ENCODE measurements at places on chromosomes 7 and 10. TPM values are rescaled to one million over a fixed set of nuclear protein-coding genes. Genes with fewer than 3 reads are reported as not detected.

ADRA2A gene
- total RNA-seq = 0.48 TPM

HOXA10 gene
- total RNA-seq = 10.3 TPM

EN2 gene
- total RNA-seq = not detected

TIMM23B gene
- 22.5 TPM for total RNA-seq

CHCHD2 gene
- total RNA-seq = 395 TPM

HILPDA gene
- total RNA-seq = 11.6 TPM

DNA sequence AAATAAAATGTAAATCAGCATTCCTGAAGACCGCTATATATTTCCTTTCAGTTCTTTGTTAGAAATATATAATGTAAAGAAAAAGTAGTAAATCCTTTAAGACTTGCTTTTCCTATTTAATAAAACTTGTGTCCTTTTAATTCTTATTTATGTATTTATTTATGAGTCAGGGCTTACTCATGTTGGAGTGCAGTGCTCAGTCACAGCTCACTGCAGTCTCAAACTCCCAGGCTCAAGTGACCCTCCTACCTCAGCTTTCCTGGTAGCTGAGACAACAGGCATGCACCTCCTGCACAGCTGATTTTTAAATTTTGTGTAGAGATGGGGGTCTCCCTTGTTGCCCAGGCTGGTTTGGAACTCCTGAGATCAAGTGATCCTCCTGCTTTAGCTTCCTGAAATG is 724.5 kb downstream of the ANKRD7 start:
- no peak for DNase-seq

DNA sequence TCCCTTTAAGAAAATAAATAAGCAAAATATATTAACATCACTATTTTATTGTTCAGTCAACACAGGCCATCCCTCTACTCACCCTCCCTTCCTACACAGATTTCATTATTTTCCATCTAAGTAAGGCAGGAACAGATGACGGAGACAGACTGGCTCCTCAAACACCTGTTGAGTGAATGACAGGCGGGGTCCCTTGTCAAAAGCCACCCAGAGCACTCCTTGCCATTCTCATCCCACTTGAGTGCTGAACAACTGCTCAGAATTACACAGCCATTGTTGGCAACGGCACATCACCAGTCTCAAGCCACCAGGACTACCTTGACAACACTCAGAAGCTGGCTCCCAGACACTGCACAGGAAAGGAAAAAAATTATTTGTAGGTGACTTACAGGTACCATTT is 3.3 kb downstream of the GRB10 start:
- DNase-seq = no peak

DNA sequence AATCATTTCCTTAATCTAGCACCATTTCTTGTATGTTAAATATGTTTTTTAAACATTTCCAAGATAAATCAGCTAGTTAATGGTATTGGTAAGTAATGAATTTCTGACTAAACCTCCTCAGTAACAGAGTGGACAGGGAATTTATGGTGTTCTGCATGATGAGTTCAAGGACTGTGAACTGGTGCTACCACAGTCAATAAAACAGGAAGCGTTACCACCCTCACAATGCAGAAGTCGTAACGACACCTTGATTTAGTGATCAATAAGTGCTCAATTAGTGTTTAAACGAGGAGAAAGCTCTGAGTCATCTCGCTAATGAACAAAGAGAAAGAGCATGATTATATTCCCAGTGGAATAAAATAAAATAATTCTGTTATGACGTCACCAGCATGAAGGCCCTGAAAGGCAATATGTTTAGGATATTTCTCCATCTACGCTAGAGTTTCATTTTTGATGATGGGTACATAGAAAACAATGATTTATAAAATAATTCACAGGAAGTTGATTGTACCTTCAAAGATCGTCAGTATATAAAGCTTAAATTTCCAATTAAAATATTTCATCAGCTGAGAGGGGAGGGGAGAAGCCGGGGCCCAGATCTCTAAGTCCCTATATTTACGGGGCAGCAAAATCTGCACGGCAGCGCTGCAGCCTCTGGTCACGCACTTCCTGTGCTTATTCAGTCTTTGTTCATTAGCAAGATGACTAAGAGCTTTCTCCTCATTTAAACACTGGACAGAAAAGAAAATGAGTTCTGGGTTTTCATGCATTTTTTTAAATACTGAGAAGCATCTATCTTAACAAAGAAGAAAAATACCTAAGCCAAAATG is 400.5 kb downstream of the PTPRN2 start:
- DNase-seq = no peak

DNA sequence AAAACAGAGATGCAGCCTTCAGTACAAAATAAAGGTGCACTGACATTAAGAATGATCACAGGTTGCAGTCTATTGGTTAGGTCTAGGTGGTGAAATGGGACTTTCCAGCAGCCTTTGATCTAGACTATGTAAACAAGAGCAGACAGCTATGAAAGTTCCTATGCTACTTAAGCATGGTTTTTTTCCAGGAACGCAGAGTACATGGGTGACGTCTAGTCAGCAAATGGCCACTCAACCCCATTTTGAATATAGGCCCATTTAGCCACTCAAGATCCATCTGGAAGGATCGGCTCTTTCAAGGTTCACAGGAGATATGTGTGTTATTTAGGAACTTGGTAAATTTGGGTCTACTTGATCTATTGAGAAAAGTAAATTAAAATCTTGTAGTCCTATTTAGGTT is 1424.6 kb upstream of the LRRTM3 start:
- no peak for DNase-seq

DNA sequence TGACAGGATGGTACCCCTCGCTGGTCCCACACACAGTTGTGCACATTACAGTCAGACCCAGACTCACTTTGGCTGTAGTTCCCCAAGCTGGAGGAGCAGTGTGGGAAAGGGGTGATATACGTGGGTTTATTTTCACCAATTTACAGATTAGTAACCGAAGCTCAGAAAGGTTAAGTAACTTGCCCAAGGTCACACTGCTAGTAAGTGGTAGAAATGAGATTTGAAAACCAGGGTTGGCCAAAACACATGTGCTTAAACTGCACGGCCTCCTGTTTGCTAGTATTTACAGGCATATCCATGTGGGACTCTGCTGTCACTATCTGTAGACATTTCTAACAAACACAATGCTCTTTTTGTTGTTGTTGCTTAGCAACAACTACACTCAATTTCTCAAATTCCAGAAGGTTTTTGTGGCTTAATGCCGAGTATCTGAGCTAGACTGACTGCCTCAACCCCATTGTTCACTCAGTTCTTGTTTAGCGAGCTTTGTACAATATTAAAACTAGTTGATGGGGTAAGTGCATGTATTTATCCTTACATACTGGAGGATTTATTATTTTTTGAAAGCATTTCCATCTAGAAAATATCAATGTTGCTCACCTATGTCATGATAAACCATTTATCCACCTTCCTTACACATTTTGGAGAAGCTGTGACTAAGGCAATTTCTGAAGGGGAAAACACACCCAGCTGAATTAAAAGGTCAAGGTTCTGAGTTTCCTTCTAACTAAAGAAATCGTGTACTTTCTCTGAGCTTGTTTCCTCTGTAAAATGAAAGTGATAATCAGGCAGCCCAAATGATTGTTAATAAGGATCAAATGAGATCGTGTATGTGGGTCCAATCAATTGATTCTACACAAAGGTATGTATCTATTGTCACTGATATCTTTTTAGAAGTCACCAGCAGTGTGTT is 5.3 kb upstream of the TMEM139 start:
- no peak for DNase-seq

- DNase-seq = no peak
These were observed 1.3 kb downstream of the UBN2 start for GRCh38 chr7:139232377-139232717.

DNA sequence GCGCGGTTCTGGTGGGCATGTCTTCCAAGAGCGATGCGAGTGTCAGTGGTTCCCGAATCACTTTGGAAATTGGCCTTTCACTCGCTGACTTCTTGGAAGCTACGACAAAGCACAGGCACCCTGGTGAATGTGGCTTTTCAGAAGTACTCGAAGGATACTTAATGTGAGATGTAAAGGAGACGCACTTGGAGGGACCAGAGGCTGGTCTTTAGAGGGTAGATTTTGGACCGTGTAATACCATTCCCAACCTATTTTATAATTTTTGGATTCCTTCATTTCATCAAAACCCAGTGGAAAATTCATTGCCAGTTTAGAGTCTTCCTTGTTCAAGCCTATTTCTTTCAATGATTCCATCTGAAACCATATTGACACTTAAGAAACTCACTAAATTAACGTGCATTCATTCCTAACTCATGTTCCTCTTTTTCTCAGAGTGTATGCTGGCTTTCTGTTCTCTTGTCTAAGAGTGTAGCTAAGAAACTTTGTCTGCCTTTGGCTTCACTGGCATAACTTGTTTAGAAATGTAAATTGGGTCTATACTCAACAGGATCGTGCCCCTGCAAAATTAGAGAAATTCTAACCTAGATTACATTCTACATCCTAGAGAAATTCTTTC is 645 bp upstream of the COPG2 start:
- no peak for DNase-seq

- DNase-seq = no peak
These were observed 6.6 kb downstream of the CYP3A43 start for GRCh38 chr7:99834382-99834781.

GRCh38 chr10:96683065-96683464 is 37.2 kb downstream of the PIK3AP1 start:
- no peak for DNase-seq

- DNase-seq = no peak
These were observed 9.8 kb downstream of the LFNG start for GRCh38 chr7:2529161-2530070.

DNA sequence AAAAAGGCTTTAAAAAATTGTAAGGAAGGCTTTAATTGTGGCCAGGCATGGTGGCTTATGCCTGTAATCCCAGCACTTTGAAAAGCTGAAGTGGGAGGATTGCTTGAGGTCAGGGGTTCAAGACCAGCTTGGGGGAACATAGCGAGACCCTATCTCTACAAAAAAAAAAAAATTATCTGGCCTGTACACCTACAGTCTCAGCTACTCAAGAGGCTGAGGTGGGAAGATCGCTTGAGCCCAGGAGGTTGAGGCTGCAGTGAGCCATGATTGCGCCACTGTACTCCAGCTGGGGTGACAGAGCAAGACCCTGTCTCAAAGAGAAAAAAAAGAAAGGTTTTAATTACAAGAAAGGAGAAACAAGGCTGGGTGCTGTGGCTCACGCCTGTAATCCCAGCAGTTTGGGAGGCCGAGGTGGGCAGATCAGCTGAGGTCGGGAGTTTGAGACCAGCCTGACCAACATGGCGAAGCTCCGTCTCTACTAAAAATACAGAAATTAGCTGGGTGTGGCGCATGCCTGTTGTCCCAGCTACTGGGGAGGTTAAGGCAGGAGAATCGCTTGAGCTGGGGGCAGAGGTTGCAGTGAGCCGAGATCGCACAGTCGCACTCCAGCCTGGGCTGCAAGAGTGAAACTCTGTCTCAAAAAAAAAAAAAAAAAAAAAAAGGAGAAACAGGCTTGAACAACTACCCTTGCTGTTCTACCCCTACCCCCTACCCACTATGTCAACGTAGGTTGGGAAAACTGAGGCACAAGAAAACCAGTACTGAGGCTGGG is 83.7 kb downstream of the CARD11 start:
- no peak for DNase-seq

DNA sequence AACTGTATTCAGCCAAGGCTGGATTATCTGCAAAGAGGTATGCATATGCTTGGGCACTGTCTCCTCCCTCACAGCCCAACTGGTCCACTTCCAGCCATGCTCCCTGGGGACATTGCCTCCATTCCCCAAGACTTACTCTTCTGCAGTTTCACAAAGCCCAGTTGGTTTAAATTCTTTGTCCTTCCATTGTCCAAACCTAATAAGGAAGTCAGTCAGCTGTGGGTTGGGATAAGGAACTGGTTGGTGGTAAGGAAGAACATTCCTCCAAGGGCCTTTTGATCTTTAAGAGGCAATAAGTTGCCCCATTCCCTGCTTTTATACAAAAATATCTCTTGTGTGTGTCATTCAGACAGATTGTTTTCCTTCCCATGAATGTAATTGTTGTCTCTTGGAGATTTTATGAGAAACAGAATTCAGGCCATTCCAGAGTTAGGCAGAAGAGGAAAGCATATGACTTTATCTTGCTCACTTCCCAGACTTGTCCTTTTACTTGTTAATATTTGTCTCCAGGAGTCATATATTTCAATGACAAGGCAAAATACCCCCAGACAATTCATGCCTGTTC is 673.7 kb downstream of the SUGCT start:
- no peak for DNase-seq

DNA sequence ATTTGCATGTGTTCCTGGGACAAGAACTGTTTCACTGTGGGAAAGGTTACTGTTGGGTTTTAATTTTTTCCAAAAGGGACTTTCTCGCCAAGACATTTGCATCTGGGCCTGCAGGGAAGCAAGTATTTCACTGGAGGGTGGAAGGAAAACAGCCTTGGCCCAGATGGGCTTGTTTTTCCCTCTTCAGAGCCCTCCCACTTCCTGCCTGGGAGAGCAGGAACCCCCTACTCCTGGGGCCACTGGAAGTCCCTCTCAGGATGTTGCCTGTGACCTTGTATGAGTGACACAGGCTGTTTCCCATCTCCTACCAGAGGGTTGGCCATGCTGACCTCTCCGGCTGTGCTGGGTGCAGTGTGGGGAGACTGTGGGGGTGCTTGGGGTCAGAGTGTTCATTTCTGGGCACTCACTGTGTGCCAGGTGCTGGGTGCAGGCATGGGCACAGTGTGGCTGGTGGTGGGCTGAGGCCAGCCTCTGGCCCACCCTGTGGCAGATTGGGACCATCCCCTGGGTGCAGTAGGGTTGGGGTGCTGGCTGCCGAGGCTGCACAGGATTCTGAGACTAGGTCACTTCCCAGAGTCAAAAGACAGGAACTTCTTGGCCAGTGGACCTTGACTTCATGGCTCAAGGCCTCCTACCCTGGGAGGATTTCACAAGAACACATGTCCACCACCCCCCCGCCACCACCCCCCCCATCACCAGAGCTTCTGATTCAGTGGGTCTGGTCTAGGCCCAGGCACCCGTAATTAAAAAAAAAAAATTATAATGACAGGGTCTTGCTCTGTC is 10.2 kb downstream of the TSPAN15 start:
- no peak for DNase-seq

GRCh38 chr10:125343118-125343925 is 183.0 kb upstream of the CTBP2 start:
- peak; percentile 14 for DNase-seq

GRCh38 chr7:19715499-19715898 is 6.7 kb upstream of the POLR1F start:
- no peak for DNase-seq

DNA sequence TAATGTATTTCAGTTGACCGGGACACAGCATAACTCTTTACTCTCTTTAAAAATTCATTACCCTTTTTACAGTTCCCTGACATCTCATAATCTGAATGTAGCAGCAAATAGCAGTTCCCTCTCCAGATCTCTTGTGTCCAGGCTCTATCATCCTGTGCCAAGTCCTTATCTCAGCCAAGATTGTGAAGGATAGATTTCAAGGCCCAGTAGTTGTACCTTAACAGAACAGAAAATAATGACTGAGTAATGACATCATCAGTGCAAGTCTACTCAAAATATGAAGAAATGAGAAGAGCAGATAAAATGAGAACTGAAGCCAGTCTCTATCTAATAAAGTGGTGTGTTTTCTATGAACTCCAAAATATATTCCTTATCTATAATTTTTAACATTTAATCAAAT is 92.6 kb downstream of the TFEC start:
- DNase-seq = no peak

GRCh38 chr10:112565434-112566053 is 118.5 kb downstream of the VTI1A start:
- peak; percentile 63 for DNase-seq

- no peak for DNase-seq
These were observed 10.8 kb upstream of the ELN start for GRCh38 chr7:74017125-74017524.
